ENCODE measurements at places on chromosomes 12 and 14.

DNA sequence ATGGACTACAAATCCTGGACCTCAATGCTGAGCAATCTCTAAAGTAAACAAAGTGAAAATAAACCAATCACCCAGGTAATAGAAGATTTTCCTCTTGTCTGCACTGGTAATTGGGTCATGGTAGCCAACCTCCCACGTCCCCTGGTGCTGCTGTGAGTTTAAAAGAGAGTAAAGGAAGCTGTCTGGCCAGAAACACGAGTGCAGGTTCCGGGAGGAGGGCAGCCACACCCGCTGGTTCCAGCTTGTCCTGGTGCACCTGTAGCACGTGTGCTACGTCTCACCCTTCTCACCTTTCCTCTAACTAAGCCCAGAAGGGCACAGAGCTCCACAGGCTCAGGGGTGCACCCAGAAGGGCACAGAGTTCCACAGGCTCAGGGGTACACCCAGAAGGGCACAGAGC lies 5.4 kb downstream of the CRACR2A start:
- no peak for DNase-seq

DNA sequence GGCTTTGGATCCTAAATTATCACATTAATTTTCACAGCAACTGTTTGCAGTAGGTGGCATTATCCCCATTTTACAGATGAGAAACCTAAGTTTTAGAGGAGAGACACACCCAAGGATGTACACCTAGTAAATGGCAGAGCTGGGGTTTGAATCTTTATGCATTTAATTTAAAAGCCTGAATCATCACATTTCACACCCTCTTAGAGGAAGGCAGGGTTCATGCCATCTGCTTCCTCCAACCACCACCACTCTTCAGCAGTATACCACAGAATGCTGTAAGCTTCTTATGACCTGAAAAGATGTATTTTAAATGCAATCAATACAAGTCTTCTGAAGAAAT lies 90.3 kb downstream of the CRADD start:
- no peak for DNase-seq

DNA sequence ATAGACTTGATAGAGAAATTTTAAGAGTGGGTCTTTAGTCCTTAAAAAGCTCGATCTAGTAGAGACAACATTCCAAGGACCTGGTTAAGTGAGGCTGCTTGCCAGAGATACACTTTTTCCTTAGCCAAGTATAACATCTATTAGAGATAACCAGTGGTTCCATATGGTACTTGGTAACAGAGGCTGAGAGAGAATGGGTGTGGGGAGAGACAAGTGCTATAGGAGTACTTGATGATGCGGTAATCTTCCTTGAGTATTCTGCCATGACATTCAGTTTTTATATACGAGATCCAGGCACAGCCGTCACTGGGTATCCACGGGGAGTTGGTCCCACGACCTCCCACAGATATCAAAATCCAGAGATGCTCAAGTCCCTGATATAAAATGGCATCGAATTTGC lies 77.4 kb upstream of the REP15 start:
- DNase-seq, result no peak

DNA sequence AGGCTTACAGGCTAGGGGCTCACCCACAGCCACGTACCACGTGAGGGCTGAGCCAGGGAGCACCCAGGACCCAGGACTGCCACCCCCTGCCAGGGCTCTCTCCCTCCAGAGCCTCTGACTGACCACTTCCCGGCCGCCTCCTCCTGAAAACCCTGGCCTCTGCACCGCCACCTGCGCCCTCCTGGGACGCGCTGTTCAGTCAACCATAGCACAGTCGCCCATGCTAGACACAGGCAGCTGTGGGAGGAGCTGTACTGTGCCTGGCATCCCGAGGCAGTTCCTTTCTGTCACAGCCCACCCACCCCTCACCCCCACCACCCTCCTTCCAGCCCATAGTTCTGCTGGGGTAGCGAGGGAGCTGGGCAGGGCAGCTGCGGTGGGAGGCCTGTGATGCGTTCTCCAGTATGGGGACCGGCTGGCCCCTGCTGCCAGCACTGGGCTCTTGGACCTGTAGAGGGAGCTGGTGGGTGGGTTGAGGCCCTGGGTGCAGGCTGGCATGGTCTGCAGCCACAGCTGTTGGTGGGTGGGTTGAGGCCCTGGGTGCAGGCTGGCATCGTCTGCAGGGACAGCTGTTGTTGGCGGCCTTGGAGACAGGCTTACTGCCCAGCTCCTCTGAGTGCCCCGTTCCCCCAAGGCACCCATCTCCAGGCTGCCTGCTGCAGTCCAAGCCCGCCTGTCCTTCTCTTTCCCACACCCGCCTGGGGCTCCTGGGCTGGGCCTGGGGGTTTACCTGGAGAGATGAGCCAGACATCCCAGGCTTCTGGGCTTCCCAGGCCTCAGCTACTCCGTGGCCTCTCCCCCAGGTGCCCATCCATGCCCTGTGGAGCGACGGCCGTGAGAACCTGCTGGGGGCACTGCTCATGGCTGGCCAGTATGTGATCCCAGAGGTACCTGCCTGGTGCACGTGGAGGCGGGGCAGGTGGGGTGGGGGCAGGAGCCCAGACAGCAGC lies 11.5 kb downstream of the ASPG start:
- no peak for DNase-seq

DNA sequence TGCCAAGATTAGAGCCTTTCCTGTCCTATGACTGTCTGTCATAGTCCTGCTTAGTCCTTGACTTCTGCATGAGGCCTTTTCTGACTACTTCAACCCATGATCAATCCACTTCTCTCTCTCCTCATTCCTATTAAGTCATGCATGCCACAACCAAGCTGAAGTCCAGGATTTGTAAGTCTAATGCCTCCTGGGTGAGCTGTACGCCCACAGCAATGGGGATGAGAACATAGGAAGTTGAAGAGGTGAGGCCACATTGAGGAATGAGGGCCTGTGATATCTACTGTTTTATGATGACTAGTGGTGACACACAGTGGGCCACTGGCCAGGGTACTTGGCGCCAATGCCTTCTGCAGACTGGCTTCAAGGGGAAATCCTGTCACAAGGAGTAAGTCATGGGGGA lies 994.1 kb upstream of the TMEM132C start:
- DNase-seq, result no peak

GRCh38 chr12:8823565-8824300 lies 1.3 kb downstream of the A2ML1 start:
- no peak for DNase-seq

GRCh38 chr14:23883684-23884540 lies 69.7 kb upstream of the DHRS4 start:
- DNase-seq, result no peak

- DNase-seq, result no peak
These were observed 9.2 kb downstream of the FAR2 start for GRCh38 chr12:29158115-29158763.

GRCh38 chr14:90627478-90627877 lies 188.8 kb downstream of the TTC7B start:
- no peak for DNase-seq

- no peak for DNase-seq
These were observed 34.1 kb downstream of the ITGA7 start for GRCh38 chr12:55673638-55674037.

- no peak for DNase-seq
These were observed 63.2 kb downstream of the KDM5A start for GRCh38 chr12:325906-326305.

DNA sequence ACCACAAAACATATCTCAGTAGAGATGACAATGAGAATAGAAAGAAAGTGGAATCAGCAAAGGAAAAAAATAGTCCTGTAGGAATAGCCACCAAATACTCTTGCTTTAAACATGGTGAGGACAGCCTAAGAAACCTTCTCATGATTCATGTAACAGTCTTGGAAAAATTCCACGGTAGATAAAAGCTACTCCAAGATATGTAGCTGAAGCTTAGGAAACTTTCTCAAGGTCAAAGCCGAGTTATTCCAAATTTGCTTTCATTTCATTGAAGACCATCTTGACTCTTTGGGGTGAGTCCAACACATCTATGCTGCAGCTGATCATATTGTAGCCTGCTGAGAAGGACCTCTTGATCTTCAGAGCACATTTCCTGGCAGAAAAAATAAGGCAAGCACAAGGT lies 157.6 kb downstream of the PAH start:
- no peak for DNase-seq

DNA sequence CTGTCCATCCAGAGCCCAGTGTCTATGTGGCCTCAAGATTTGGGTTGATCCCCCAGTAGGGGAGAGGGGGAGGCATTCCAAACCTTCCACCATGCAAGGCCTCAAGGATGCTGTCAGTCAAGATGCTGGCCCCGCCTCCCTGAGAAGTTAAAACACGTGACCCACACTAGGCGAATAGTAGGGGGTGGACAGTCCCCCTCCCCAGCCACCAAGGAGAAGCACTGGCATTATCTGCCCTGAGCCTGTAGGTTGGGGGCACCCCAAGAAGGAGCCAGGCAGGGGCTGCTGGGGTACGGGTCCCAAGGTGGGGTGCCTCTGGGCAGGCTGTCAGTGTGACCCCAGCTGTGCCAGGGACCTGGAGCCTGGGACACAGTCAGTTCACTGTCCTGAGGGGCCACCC lies 2.3 kb downstream of the SLC25A29 start:
- DNase-seq, result no peak

DNA sequence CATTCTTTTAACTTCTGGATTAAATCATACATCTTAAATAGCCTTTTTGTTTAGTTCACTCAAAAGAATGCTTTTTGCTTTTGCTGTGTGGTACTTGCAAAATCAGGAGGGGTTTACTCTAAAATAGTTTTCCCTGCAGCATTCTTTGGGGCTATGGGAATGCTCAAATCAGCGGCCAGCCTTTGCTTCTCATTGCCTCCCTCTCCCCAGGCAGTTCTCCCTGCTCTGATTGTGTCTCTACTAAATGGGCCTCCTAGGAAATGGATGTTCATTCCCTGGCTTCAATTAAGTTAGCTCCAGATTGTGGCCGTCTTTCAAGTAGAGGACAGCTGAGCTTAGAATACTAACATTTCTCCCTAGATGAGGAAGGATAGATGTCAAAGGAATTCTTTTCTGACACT lies 4.4 kb downstream of the TULP3 start:
- no peak for DNase-seq

GRCh38 chr12:115313929-115314328 lies 630.0 kb upstream of the TBX3 start:
- no peak for DNase-seq

DNA sequence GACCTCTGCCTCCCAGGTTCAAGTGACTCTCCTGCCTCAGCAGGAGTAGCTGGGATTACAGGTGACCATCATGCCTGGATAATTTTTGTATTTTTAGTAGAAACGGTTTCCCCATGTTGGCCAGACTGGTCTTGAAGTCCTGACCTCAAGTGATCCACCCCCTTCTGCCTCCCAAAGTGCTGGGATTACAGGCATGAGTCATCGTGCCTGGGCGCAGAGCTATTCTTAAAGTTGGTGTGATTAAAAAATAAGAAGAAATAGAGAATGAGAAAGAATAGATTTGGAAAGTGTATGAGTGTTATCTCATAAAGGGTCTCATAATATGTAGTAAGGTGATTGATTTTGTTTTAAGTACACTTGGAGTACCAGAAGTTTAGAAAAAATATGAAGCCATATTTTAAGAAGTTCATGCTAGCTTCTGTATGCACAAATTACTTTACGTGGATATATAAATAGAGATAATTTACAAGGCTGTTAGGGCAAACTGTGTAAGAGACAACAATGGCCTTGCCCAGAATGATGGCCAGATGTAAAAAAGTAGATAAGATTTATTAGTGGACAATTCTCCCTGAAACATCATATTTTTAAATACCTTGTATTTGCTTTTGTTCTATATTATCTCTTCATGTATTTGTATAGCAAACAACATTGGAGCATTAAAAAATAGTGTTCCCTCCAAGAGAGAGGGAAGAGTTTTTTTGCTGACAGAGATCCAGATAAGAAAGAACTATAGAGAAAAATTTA lies 1108.5 kb downstream of the SLC16A7 start:
- DNase-seq, result no peak

- no peak for DNase-seq
These were observed 109.3 kb downstream of the ETV6 start for GRCh38 chr12:11758510-11759493.

DNA sequence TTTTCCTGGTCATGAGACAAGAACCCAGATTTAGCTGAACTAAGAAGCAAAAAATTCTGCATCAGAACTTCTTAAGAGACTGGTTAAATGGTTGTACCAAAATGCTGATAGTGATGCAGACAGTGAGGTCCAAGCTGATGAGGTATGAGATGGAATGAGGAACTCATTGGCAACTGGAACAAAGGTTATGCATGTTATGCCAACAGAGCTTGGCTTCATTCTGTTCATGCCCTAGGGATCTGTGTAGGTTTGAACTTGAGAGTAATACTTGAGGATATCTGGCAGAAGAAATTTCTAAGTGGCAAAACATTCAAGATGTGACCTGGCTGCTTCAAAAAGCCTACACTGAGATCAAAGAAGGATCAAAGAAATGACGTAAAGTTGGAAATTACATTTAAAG lies 398.0 kb downstream of the FSCB start:
- no peak for DNase-seq

GRCh38 chr14:56979936-56980335 lies 169.7 kb upstream of the OTX2 start:
- no peak for DNase-seq

- no peak for DNase-seq
These were observed 487.1 kb downstream of the AACS start for GRCh38 chr12:125552295-125552694.

DNA sequence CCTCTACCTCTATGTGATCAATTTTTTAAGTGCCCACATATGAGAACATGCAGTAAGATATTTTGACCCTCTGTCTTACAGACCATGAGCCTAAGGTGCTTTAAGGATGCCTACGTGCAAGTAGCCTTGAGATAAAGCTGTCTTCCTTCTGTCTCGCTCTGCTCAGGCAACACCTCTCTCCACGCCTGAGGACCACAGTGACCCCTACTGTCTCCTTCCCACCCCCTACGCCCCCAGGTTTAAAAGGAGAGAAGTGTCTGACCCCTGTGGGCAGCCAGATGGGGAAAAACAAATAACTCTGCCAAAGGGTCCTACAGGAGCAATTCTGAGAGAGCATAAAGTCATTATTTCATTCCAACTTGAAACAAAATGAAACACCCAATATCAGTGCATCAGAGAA lies 286.4 kb upstream of the TMEM132C start:
- no peak for DNase-seq

All from mesothelial cell of epicardium (in vitro differentiated cells).